ENCODE measurements at places on chromosomes 1 and 21. TPM values are rescaled to one million over a fixed set of nuclear protein-coding genes. Genes with fewer than 3 reads are reported as not detected.

Gene ZBTB37
- 9.7 TPM for total RNA-seq

Gene CR1L
- total RNA-seq = not detected

Gene IFI44L
- total RNA-seq = 6.9 TPM

Gene TBX19
- 1.4 TPM for total RNA-seq

Gene ARHGAP29
- total RNA-seq = 63.2 TPM

Gene TMEM79
- total RNA-seq = 4.3 TPM

Gene KRTAP21-2
- total RNA-seq = not detected

Gene TCHH
- total RNA-seq = 1.3 TPM

Gene FBXO2
- total RNA-seq = 9.4 TPM

Data from omental fat pad (tissue), 4 donors.